ENCODE measurements at places on chromosomes 4 and X.

GRCh38 chrX:23317799-23318724 lies 16.6 kb upstream of the PTCHD1 start:
- peak; percentile 41 for DNase-seq

DNA sequence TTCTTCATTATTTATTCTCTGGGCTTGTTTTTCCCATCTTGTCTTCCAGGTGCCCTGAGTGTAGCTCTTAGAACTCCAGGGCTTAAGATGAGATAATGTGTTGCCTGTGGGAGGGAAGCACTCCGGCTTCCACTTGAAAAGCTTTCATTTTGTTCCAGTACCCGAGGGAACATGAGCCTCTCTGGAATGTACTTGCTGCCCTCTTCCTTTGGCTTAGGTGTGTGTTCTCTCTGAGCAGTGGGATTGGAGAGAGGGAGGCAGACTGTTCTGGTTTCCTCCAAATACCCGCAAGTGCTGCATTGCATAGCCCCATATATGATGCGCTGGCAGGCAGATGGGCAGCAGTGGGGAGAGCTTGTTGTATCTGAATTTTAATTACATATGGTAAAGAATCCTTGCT lies 861 bp upstream of the DTHD1 start:
- no peak for DNase-seq

- DNase-seq, result no peak
These were observed 71.1 kb upstream of the VCX start for GRCh38 chrX:7771788-7772438.

DNA sequence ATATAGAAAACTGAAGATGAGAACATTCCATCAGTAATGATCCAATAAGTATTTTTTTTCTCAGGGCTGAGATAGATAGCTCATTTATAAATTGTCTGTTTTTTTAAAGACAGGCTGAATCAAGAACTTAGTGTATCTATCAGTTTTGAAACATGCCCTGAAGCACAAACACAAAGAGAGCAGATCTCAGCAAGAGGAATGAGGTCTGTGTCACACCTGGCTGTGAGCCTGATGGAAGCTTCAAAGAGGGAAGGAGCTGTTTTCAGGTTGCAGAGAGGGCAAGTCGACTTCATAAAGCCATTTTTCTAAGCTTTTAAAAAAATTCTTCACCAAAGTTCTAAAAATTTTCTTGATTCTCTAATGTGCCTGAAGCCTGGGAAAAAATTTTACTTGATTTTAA lies 434.9 kb downstream of the PDGFC start:
- DNase-seq, result no peak

DNA sequence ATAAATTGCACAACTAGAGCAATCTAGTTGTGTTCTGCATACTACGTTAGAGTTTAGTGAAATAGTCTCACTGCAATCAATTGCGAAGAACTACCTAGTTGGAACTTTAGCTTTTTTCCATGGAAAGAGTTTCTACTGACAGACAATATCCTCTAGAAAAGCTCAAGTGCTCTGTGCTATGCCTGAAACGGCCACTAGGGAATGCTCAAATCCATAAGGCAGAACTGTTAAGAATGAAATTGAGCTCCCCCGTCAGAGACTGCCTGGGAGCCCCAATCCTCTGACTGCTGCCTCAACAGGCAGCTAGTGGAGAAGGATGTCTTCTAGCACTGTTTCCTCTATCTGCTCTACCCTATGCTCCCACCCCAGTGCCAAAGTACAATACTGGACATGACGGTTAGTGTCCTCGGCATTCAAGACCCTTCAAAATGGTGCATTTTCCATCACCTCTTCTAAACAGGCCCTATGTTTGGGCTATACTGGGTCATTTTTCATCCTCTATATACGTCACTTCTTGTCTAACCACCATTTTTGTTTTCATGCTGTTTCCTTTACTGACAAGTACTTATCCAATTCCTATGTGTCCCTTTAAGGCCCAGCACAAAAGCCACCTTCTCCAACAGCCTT lies 35.3 kb downstream of the FRMD7 start:
- peak; percentile 50 for DNase-seq

GRCh38 chr4:2489841-2490552 lies 21.1 kb downstream of the RNF4 start:
- DNase-seq, result no peak

DNA sequence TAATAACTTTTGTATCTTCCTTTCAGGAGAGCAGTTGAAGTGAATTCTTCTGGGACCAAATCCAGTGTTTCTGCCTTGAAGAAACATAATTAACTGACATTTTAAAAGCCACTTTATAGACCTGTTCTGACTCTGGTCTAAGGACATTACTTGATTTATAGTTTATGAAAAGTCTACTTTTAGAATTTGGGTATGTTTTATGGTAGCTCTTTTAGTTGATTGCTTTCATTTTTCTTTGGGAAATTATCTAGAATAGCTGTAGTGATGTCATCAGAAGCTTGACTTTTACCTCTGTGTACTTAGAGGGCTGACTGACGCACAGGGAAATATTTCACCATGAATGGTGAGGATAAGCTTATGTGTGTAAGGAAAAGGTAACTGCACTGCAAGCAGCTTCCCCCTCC lies 131.8 kb upstream of the LIMCH1 start:
- no peak for DNase-seq

- no peak for DNase-seq
These were observed 16.7 kb upstream of the ANKRD17 start for GRCh38 chr4:73275318-73275654.

DNA sequence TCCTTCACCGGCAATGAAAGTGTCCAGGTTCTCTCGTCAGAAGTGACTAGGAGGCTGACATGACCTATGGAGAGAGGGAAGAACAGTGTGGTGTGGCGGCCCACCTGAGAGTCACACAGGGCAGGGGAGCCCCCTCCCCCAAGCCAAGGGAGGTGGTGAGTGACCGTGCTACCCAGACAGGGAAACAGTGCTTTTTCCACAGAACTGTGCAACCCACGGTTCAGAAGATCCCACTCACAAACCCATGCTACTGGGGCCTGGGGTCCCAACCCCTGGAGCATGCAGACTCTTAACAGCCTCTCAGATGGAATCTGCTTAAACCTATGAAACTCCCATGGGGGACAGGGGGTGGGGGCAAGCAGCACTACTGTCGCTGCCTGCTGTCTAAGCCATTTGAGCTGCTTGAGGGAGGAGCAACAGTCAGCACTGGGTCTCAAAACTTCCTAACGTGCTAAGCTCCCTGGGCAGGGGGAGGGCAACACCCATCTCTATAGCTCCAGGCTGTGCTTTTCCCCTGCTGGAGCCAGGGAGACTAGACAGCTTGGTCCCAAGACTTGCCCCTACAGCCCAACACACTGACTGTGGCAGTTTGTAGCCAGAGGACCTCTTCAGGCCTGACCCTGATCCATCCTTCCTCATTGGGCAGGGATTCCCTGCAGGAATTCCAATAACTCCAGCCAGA lies 850.4 kb upstream of the AADAT start:
- peak; percentile 24 for DNase-seq

GRCh38 chr4:152189451-152190179 lies 346.3 kb downstream of the FBXW7 start:
- no peak for DNase-seq

DNA sequence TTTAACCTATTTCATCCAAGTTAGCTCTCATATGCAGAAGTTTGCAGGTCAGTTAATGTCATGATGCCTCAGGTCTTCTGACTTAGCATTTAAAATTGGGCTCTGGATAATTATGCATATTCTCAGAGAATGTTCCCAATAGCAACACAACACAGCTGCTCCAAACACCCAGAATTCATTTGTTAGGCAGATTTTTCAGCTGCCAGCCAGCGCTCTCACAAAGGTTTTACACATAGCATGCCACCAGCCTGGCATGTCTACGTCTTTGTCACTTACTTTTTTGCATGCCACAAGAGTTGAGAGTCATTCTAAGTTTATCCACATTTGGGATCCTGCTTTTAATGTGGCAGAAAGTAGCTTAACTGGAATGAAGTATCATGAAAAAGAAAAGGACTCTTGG lies 84.8 kb downstream of the LIMCH1 start:
- DNase-seq, result no peak

GRCh38 chrX:140167551-140167950 lies 202.2 kb upstream of the CXorf66 start:
- no peak for DNase-seq

DNA sequence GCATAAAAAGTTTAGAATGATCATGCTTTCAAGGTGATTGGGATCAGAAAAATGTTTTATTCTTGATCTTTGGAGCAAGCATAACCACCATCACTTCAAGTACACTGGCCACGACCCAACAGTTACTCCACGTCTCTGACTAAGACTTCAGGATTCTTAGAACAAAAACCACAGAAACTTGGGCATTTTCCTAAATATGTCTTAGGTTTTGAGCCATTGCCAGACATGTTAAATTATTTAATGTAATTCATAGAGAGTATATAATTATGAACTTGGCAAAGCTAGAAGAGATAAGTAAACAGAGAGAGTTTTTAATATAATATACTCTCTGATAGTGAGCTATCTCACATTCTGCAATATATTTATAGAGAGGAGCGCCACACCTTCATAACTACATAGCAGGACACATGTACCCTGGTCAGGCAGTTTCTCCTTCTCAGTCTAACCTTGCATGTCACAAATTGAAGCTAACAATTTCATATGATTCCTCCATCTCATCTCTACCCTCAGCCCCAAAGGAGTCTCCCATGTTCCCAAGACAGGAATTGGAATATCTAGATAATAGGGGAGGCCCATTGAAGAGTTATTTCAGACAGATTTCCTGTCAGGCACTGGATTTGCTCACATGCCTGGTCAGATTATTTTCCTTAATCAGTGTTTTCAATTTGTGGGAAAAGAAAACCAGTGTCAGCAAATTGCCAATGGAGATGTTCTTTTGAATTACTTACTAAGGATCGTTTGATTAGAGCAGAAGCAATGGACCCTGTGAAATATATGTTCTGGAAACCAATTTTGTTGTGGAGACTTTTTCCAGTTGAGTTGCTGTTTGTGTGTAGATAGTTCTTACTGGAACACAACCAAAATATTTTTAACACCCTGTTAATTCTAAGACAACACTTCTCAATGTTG lies 61.7 kb upstream of the GUCY1A1 start:
- DNase-seq, result no peak

GRCh38 chr4:105894660-105895582 lies at the start of gene NPNT:
Gene NPNT (plus strand): TSS chr4:105895471. CDS start chr4:105895653, 182 bp downstream.
- DNase-seq, result peak; percentile 78

- DNase-seq, result no peak
These were observed 47.9 kb upstream of the QRFPR start for GRCh38 chr4:121428721-121429120.

- DNase-seq, result no peak
These were observed 22.4 kb downstream of the GAB1 start for GRCh38 chr4:143358923-143359643.

GRCh38 chrX:113305496-113305895 lies 464.9 kb upstream of the AMOT start:
- DNase-seq, result no peak

- DNase-seq, result no peak
These were observed 91.1 kb upstream of the VEGFC start for GRCh38 chr4:176883681-176884418.

DNA sequence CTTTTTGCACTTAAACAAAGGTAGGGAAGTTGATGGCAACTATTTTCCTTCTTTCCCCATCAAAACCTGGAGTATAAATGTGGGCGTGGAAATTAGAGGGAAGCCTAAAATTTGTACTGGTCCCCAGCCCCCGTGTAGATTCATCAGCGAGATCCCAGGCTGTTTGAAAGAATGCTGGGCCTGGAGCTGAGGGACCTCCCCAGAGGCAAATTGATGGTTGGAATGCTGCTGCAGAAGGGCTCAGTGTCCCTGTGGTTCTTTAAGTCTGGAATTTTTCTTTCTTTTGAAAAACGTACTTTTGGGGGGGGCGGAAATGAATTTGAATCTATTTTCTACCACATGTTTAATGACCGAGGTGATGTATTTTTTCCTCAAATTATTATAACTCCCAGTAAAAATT lies 197.2 kb downstream of the CBR4 start:
- no peak for DNase-seq

DNA sequence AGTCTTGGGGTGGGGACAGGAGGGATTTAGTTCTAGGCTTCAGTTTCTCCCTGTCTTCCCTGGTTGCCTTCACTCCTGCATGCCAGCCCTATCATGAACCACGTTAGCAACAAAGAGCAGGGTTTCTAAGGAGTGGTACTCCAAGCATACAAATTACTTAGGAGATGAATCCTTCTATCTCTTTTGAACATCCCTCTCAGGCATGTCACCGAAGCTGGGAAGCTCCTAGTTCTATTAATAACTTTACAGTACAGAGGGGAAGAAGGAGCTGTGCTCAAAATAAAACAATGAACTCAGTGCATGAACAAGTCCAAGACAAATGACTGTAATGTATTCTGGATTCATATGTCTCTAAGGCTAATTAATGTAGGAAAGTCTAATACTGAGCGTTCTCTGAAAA lies 450.6 kb upstream of the RASGEF1B start:
- DNase-seq, result no peak

DNA sequence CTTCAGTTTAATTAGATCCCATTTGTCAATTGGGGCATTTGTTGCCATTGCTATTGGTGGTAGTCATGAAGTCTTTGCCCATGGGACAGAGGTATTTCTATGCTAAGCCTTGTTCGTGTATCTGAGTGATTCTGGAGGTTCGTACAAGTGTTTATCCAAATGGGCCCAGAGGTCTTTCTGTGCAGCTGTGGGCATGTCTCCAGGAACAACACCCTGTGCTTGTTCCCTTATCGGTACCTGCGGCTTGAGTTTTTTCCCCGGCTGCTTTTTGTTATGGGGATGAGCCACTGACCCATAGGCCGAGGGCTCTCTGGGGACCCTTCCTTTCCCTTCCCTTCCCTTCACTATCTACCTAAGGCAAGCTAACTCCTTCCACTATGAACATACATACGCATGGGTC lies 81.4 kb upstream of the WDR1 start:
- DNase-seq, result no peak

DNA sequence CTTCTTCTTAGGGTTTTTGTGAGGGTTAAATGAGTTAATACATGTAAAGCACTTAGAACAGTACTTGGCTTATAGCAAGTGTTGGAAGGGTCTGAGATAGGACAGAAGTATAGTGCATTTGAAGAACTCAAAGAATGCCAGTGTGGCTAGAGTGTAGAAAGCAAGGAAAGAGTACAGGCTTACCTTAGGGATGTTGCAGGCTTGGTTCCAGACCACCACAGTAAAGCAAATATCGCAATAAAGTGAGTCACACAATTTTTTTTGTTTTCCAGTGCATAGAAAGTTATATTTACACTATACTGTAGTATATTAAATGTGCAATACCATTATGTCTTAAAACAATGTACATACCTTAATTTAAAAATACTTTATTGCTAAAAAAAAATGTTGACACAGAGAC lies 41.3 kb downstream of the KIF4A start:
- no peak for DNase-seq

- no peak for DNase-seq
These were observed 24.0 kb downstream of the PIGG start for GRCh38 chr4:522911-523443.

Data from WERI-Rb-1 (cell line).